ENCODE measurements at places on chromosomes 5 and 9.

- DNase-seq = no peak
Observed at GRCh38 chr9:8388132-8388531, 588.6 kb upstream of the DMAC1 start.

DNA sequence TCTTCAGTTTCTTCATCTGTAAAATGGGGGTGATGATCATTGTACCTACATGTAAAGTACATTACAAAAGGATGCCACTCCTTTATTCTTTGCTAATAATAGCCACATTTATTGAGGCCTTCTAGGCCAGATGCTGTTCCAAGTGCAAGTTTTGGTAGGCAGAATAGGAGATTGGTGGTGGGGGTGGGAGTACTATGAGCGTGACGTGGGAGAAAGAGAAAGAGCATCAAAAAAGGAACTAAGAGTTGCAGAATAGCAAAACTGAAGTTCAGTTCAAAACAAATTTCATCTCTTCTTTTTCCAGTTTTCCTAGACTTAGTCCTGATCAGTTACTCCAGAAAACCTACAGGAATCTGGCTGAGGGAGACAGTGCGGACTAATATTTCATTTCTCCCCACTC, 174.1 kb downstream of the SNX18 start:
- DNase-seq = no peak

- no peak for DNase-seq
Observed at GRCh38 chr9:115694991-115695390, 458.6 kb upstream of the PAPPA start.

- DNase-seq = no peak
Observed at GRCh38 chr5:53607886-53608285, 47.4 kb downstream of the NDUFS4 start.

- DNase-seq = no peak
Observed at GRCh38 chr5:157740229-157740610, 3.3 kb upstream of the LSM11 start.

GRCh38 chr9:107422189-107423185, 67.1 kb downstream of the KLF4 start:
- no peak for DNase-seq

- DNase-seq = no peak
Observed at GRCh38 chr9:121398374-121398773, 28.3 kb upstream of the STOM start.

GRCh38 chr9:91059713-91060112, 258.1 kb downstream of the SYK start:
- DNase-seq = no peak

GRCh38 chr9:31084350-31084749, 1300.1 kb upstream of the ACO1 start:
- DNase-seq = no peak

- no peak for DNase-seq
Observed at GRCh38 chr5:15791274-15791673, 291.3 kb downstream of the FBXL7 start.

DNA sequence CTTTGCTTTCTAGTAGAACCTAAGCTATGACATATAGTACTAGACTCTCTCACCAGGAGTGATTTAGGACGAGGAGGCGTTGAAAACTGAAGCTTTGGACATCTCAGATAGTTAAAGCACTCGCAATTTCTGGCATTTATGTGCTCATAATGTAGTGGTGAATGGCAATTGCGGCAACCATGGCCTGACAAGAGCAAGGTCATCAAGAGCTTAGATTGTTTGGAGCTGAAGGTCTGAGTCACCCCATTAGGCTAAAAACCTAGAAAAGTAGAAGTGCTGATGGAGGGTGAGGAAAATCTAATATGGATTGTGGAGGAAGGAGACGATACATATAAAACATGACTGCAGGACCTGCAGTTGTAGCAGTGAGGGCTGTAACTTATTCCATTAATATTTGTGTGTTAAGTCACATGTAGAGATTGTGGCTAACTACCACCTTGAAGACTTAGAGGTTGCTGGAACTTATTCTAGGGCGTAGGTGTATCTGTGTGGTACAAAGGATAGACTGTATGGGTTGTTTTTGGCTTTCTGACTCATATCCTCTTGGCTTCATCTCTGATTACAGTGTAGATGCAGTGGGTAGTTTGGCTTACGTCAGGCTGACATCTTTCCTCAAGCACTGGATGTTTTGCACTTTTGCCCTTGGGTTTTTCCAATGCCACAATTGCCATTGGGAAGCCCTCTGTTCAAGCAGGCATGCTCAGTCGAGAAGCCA, 138.9 kb upstream of the CDKN2B start:
- no peak for DNase-seq

- DNase-seq = no peak
Observed at GRCh38 chr5:6772886-6773285, 59.7 kb downstream of the TENT4A start.

DNA sequence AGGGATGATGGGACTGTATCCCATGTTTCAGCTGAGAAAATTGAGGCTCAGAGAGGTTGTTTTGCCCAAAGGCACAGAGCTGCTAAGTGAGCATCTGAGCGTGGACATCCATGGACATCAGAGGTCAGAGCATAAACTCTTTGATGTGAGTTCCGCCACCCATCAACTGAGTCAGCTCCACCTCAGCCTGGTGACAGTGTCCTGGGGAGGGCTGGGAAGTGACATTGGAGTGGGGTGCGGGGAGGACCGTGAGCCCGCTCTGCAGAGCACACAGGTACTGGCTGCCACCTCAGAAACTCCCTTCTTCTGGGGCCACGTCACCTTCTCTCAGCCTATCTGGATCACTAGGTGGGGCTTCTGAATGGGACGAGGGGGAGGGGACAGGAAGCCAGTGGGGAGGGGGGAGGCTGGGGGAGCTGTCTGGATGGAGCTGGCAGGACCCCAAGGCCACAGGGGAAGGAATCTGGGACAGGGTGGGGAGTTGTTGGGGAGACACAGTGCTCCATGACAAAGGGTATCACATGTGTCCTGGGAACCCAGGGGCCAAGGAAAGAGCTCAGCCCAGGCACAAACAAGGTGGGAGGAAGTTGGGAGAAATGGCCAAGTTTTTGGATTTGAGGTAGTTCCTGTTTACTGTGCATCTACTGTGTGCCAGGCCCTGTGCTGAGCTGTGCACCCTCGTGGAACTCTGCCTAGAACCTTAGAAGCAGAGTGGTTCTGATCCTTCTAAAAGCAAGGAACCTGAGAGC, 2.5 kb downstream of the LAMC3 start:
- DNase-seq = no peak

GRCh38 chr9:35538361-35539234, 48.7 kb downstream of the RUSC2 start:
- DNase-seq = no peak

GRCh38 chr5:128035689-128036088, 47.9 kb upstream of the SLC12A2 start:
- DNase-seq = no peak

- DNase-seq = no peak
Observed at GRCh38 chr5:178273041-178273440, 40.4 kb upstream of the PHYKPL start.

DNA sequence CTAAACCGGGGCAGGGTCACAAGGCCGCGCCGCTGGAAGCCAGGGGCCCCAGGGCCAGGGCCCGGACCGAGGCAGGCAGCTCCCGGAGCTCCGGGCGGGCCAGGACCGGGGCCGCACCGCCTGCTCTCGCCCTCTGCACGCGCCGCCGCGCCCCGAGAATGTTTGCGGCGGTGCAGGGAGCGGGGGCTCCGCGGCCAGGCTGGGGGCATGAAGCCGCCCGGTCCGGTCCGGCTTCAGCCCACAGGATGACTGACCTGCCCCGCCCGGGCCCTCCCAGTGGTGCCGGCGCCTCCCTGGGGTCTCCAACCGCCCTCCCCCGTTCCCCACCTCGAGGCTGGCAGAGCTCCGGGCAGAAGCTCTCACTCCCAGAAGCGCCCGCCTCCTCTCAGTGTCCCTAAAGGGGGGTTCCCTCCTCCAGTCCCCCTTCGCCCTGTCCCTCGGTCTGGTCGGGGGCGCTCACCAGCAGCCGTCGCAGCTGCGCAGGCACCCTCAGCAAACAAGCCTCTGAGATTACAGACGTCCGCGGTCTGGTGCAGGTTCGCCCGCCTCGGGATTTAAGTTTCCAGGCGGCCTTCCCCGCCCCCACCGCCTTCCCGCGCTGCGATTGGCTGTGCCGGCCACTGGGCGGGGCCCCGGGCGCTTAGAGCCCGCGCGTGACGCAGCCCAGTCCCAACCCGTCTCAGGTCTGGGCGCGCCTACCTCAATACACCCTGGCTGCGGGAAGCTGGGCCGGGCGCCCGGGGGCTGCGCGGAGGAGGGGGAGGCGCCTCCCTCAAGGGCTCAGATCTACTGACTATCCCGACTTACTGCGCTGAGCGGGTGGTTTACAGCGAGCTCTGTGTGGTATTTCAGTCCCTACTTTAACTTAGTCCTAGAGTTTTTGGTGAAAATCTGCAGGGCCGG, at the start of gene CTSV:
Gene CTSV (minus strand): TSS at position 532 of the 903 bp plus-strand sequence. CDS start 1,099 bp downstream, outside the sequence.
- peak; percentile 49 for DNase-seq

DNA sequence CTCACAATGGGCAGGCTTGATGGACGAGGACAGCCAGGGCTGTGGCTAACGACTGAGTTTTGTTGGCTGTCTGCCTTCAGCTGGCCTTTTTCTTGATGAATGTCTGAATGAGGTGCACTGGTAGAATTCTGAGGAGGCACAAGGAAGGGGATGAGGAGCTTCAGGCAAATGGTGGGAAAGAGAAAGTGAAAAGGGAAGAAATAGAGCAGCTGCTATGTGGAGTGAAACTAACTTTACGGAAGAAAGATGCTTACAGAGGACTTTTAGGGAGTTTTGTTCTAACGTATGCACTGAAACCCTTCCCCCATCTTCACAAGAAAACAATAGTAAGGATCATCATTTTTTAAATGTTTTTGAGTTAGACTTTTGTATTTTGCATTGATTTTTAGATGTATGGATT, 45.3 kb downstream of the OR2K2 start:
- DNase-seq = no peak

DNA sequence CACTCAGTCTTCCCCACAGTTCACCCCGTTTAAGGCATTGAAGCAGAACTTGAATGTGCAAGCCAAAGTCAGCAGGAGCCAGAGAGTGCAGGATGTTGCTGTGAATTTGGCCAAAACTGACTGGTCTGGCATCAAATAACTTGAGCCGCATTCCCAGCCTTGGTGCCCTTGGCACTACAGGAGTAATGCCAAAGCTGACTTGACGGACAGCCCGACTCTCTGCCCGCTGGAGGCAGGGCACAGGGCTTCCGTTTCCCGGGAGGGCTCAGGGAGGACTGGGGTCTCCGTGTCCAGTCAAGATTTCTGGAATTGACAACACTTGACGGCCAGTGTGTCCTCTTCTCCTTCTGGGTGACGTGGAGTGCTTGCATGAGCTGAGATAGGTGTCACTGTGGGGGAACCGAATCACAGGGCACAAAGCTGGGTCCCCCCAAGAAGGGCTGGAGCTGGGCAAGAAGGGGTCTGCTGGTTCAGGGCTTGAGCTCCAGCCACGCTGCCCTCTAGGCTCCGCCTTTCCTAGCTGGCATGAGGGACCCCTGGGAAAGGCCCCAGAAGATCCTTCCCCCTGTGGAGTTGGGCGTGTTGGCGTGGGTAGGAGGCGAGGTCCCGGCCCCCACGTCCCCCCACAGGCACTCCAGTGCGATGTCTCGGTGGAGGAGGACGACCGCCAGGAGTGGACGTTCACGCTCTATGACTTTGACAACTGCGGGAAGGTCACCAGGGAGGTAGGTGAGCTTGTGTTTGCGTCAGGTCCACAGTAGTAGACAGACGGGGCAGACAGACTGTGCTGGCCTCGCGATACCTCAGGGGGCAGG, 25.2 kb downstream of the NKD2 start:
- DNase-seq = no peak

- no peak for DNase-seq
Observed at GRCh38 chr9:105119156-105119555, 125.3 kb upstream of the SLC44A1 start.

GRCh38 chr5:178234750-178235587, 2.4 kb upstream of the PHYKPL start:
- peak; percentile 68 for DNase-seq

DNA sequence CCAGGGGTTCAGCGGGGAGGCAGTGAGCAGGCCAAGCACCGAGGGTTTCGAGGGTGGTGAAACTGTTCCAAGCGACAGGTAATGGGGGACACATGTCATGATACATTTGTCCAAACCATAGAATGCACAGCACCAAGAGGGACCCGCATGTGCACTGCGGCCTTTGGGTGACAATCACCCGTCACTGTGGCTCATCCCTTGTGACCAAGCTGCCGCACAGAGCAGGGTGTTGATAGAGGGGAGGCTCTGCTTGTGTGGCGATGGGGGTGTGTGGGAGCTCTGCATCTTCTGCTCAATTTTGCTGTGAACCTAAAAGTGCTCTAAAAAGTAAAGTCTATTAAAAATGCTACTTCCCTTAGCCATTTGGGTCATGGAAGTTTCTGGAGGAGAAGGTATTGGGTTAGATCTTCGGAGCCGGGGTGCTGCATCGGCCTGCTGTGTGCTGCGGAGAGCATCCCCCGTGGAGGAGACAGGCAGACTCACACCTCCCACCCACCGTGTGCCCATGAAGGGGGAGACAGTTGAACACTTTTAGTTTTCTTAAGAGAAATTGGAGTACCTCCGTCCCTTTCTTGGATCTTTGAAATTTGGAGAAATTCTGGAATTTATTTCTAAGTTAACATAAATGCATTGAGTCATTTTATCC, 280.4 kb upstream of the IRX2 start:
- DNase-seq = no peak

- peak; percentile 4 for DNase-seq
Observed at GRCh38 chr5:16673241-16674201, 56.7 kb upstream of the RETREG1 start.

DNA sequence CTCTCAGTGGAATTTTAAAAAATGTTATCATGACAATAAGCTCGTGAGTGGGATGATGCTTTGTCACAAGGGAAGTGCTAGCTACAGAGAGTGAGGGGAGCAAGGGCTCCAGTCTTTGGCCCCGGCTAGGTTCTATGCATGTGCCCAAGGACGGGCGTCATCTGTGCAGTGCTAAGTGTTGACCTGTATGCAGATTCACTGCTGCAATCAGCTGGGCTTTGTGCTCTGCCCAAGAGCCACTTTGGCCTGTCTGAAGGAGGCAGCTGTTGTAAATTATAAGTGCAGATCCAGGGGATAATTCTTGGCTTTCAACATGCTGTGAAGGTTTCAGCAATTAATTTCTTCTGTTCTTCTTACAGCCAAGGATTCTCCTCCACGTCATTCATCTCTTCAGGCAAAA, 268.6 kb downstream of the PSAT1 start:
- DNase-seq = no peak

DNA sequence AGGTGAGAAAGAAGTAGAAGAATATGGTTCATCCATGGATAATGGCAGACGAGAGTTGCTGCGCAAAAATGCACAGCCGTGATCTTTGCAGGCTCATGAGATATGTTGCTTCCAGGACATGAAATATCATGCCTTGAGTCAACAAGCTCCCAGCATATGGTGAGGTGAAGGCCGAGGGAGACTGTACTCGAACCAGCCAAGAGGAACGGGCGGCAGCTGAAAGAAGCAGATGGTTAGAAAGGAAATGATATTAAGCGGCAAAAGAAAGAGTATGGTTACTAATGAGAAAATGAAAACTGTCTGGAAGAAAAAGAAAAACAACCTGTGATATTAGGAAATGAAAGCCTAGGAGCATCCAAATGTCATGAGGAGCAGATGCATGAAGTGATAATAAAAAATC, 344.7 kb upstream of the DAP start:
- no peak for DNase-seq
